EH (cell line): ENCODE measurements at places on chromosomes 1 and 21.

DNA sequence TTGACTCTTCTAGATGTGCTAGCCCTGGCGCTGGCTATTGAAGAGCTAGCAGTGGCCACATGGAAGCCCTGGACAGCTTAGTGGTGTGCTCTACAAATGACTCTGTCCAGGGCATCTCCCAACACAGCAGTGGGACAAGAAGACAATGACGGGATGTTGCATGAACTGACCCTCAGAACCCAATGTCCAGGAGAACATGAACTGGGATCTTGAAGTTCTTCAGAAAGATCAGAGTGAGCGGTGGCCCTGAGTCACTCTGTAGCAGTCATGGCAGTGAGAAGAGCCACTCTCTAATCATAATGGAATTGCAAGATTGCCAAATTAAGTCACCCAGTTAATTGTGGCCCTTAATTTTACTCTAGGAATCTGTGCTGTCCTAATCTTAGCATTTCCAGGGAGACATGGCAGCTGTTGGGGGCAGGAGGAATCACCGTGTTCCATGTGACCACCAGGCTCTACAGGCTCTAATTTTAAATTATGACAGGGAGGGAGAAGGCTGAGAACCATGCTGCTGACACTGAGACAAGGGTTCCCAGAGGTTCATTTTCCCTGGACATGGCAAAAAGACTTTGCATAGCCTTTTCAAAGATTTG, 10.2 kb upstream of the OBSCN start:
- no peak for DNase-seq

GRCh38 chr1:197911857-197912696, 5.1 kb upstream of the LHX9 start:
- DNase-seq: peak; percentile 23

- DNase-seq: no peak
Measured at GRCh38 chr21:39588884-39589283, 23.9 kb upstream of the B3GALT5 start.

DNA sequence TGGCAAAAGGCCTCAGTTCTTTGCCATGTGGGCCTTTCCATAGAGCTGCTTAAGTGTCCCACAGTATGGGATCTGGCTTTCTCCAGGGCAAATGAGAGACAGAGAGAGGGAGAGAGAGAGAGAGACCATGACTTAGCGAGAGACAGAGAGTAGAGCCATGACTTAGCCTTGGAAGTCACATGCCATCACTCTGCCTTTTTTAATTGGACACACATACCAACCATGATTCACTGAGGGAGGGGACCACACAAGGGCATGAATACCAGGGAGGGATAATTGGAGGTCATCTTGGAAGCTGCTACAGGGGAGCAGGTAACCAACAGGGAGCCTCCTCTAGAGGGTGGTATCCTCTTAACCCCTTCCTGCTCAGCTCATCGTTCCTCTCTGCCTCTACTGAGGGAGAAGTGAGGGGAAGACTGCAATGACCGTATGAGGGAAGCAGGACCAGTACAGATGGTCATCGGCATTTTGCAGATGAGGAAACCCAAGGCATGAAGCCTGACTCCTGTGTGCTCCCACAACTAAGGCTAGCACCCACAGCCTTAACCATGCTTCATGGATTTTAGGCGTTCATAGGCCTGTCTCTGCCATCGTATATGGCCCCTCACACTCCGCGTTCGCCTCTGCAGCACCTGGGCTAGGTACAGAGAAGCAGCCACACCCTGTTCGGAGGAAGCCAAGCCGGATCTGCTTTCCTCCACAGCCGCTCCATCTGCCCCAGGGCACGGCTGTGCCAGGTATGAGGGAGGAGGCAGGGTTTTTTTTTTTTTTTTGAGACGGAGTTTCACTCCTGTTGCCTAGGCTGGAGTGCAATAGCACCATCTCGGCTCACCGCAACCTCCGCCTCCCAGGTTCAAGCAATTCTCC, 38.6 kb downstream of the MEF2D start:
- DNase-seq: peak; percentile 62

DNA sequence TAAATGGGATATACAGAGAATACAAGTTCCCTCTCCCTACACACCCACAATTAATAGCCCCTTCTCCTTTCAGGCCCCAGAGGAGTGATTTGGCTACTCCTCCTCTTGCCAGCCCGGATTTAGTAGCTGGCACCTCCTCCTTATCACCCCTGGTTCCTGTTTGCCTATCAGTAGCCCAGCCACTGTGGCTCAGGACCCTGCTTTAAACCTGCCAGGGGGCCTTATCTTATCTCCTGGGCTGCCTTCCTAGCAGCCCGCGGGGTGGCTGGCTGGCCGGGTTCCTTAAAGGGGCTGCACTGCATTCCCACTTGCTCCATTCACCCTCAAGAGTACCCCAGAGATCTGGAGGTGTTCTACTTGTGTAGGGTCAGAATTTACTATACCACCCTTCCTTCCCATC, 70.4 kb downstream of the PLEKHA6 start:
- DNase-seq: no peak

- peak; percentile 97 for DNase-seq
Measured at GRCh38 chr1:240312872-240313271, 221.2 kb downstream of the FMN2 start.

- DNase-seq: no peak
Measured at GRCh38 chr1:117664314-117664713, 58.5 kb downstream of the TENT5C start.

GRCh38 chr1:31658721-31659120, 14.0 kb upstream of the PEF1 start:
- DNase-seq: peak; percentile 16

- DNase-seq: no peak
Measured at GRCh38 chr1:66770694-66771093, 18.4 kb downstream of the DYNLT5 start.

DNA sequence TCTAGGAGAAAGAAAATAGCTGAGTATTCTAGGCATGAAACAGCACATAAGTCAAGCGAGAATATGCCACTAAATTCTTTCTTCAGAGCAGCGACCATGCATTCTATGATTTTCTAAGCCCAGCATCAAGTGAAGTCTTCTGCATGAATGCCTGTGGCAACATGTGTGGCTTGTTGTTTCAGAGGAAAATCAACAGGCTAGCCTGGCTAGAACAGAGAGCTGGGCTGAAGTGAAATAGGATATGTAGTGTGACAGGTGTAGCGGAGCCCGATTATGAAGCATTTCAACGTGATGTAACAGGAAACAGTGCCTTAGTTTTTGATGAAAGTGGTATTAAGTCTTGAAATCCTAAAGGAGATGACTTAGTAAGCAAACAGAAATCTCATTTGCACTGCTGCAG, 7.0 kb downstream of the CSDE1 start:
- DNase-seq: no peak

DNA sequence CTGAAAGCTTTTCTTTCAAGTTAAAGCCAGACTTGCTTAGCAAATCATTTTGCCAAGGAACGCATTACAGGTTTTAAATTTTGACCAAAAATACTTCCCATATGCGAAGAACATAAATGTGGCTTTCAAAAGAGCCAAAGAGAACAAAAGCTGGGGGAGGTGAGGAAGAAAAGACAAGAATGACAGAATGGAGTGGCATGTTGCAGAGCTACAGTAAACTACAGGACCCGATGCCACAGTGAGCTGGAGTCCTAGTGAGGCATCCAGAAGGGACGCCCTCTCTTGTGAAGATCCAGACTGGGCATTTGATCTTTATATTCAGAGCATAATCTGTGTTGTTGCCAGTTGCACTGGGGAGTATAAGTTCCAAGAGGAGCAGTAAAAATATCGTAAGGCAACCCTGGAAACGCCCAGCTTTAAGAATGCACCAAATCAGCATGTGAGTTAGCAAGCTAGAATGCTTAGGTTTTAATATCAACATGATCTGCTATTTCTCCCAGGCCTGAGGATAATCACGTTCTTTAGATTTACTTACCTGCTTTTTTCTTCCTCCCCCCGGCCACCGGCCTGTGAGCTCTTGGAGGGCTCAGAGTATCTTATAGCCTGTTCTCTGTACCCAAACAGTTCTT, 48.4 kb upstream of the HOOK1 start:
- DNase-seq: no peak

DNA sequence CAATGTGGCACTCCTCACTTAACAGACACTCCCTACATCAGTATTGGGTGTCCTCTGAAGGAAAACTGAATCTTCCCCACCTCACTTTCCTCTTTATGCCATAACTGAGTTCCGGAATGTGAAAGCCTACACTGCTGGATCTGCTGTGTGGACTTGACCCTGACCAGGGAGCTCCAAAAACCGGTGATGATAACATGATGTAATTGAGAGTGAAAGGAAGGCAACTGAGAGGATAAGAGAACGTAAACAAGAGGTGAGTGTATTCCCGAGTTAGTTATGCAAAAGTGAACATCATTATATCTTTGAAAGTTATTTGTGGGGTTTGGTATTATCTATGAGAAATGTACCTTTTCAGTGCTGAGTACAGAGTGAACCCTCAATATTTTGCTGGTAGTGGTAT, 1794.8 kb downstream of the MRPL39 start:
- DNase-seq: no peak

DNA sequence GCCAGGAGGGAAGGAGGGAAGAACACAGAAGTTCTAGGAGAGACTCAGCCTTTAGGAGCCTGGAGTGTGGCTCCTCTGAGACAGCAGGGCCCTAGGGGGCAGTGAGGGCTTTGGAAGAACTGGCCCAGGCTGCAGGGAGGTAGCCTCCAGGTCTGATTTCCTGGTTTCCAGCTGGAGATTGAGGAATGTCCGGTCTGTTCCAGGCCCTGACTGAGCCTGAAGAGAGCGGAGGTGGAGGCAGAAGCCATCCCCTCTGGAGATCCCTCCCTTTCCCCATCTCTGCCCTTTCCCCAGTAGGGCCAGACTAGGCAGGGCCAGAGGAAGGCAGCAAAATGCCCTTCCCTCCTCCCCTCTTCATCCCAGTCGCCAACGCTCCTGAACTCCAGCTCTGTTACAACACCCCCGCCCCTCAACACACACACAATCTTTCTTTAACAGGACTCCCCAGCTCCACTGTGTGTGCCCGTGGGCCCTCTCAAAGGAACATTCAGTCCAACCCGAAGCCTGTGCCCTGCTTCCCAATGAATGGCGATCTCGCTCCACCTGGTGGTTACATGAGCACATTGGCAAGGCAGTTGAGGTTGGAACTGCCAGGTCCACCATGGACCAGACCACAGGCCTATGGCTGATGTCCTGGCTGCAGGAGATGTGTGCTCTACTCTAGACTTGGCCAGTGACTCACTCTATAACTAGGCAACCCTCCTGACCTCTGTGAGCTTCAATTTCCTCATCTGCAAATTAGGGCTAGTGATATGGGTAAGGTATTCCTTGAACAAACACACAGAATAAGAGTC, 32.0 kb downstream of the MAP7D1 start:
- DNase-seq: peak; percentile 94
